ENCODE measurements at places on chromosomes 5 and 9.
A peak's percentile ranks its signal among the peaks of the same experiment; 100 is the strongest.

- DNase-seq = no peak
Measured at GRCh38 chr5:32578363-32578762, 7.0 kb upstream of the SUB1 start.

- no peak for DNase-seq
Measured at GRCh38 chr9:111799915-111800526, 5.3 kb upstream of the SHOC1 start.

- DNase-seq = peak; percentile 12
Measured at GRCh38 chr5:145856285-145856818, 16.5 kb downstream of the GRXCR2 start.

- no peak for DNase-seq
Measured at GRCh38 chr5:141906972-141907371, 16.7 kb upstream of the DELE1 start.

DNA sequence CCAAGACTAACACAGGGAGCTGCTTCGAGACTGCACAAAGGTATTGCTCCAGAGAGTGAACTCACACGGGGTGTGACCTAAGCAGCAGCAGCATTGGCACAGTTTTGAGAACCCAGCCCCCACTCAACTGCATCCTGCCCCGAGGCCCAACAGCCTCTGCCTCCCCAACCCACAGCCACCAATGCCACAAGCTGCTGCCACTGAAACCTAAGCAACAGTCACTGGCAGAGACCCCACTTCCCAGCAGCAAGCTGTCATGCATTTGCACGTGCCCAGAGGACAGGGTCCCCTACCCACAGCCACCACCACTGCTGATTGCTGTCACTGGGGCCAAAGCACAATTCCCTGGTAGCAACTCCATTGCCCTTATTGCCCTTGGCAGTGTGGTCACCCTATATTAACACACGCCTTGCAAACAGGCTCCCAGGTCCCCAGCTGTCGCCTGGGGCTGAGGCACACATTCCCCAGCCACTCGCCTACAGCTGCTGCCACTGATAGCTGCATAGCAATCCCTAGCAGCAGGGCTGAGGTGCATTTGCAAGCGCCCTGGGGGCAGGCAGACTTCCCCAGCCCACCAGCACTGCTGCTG, 141.0 kb downstream of the AGTPBP1 start:
- DNase-seq = peak; percentile 53

DNA sequence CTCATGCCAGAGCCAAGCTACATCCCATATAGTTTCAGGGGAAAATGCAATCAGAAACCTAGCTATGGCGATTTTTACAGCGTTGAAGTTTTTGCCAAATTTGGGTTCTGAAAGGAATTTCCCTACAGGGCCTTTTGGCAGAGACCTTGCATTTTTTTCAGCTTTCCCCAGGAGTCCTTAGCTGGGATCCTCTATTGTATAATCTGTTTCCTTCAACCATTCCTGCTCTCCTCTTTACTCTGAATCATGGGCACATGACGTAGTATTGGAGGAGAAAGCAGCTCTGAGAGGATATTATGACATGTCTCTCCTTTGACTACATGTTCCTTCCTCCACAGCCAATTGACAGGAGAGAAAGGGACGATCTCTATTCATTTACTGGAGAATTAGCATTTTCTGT, 118.5 kb upstream of the ERCC6L2 start:
- no peak for DNase-seq

DNA sequence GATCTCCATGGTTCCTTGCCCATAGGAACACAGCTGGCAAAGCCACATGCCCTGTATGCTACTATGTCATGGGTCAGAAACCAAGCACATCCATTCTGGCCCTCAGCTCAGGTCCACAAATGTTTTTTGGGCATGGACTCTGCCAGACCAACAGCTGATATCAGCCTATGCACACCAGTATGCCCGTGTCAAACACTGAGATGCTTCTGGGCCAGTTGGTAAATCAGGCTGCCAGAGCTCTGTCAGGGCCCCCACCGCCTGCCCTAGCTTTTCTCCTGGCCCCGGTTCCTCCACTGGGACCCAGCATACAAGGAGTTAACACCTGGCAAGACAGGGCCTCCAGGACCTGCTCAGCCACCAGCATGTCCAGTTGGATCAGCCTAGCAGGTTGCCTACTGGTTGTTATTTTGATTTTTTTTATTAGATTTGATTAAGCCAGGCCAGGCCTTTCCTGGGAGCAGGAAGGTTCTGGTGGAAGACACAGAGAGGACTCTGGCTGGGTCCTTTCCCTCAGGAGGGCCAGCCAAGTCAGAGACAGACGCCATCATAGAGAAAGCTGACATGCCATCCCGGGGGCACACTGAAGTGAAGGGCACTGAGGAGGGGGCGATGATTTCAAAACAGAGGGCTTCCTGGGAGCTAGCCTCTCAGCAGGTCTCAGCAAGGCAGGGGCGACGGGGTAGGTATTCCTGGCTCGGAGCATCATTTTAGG, 65.8 kb downstream of the TSTD2 start:
- DNase-seq = no peak

GRCh38 chr5:65768723-65769346, 46.8 kb downstream of the NLN start:
- DNase-seq = no peak
